Left colon (tissue), 2 donors: ENCODE measurements at places on chromosomes 2 and 18. TPM values are rescaled to one million over a fixed set of nuclear protein-coding genes. Genes with fewer than 3 reads are reported as not detected.
A peak's percentile ranks its signal among the peaks of the same experiment; 100 is the strongest.

GRCh38 chr18:7877609-7878008, 310.5 kb downstream of the PTPRM start:
- no peak for DNase-seq

GRCh38 chr2:100818606-100819369, 1.2 kb upstream of the NPAS2 start:
- peak; percentile 68 for DNase-seq

GRCh38 chr2:199764273-199764800, 86.7 kb downstream of the FTCDNL1 start:
- DNase-seq: no peak

DNA sequence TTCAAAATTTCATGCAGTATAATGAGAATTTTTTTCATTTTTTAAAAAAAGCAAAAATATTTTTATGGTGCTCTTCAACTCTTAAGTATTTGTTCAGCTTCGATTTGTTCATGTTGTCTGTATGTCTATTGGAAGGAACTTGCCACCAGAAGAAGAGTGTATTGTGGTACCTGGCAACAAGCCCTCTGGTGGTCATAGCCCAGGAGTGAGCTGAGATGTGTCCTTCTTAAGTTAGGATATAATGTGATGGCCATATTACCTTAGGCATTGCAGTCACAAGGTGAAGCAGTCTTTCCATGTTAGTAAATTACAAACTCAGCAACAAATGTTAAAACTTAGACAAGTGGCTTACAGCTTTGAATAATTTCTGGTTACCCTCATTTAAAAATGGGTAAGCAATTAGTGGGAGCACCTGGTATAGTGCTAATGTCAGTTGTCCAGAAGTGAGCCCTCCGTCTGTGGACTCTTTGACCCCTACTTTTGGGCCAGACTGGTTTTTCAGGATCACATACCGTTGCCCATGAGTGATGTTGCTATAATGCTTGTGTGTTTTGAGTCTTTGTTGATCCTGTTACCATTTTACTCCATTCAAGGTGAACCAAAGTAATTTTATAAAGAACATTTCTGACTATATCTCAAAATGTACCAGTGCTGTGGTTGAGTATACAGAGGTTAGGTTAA, 57.4 kb downstream of the MYO1B start:
- DNase-seq: no peak

Gene GNAL
- 1.5 TPM for total RNA-seq

- no peak for DNase-seq
These were observed 429.4 kb upstream of the TRIB2 start for GRCh38 chr2:12287220-12287751.

Gene SERPINB2
- total RNA-seq: not detected

Gene MRO
- 0.25 TPM for total RNA-seq

GRCh38 chr2:110099038-110099425, 16.6 kb downstream of the MALL start:
- DNase-seq: no peak
